ENCODE measurements at places on chromosomes 11 and 22.

DNA sequence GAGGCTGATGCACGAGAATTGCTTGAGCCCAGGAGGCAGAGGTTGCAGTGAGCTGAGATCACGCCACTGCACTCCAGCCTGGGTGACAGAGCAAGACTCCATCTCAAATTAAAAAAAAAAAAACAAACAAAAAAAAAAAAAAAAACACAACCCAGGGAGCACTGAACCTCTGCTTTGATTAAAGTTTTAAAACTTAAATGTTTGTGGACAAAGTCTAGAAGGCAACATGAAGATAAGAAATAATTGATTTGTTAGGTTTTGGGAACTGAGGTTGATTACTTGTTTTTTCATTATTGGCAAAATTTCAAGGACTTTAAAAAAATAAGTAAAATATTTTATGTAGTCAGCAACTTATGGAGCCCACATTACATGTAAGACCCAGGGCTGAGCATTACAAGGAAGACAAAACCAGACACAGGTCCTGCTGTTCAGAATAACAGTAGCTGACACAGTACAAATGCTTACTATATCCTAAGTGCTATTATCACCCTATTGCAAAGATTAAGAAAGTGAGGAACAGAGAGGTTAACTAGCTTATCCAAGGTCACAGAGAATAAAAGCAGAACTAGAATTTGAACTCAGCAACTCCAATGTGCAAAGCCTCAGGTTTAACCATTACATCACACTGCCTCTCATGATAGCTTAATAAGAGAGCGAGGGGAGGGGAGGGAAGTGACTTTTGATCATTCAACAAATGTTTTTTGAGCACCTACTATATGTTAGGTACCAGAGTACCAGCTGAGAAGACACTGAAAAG is 2.3 kb upstream of the CRY2 start:
- peak; percentile 18 for DNase-seq

DNA sequence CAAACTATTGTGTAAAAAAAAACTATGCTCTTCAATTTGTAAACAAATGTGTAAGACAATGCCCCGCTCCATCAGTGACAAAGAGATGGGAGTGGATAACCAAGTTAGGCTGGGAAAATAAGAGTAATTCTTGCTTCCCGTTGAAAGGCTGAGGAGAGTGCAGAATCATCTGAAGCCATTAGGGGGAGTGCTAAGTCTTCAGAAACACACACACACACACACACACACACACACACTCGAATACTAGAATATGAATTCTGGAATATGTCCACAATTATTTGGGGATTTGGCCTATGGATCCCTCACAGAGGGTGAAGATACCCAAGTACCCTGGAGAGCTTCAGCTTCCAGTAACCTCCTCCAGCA is 27.8 kb upstream of the ROBO3 start:
- DNase-seq = peak; percentile 89

DNA sequence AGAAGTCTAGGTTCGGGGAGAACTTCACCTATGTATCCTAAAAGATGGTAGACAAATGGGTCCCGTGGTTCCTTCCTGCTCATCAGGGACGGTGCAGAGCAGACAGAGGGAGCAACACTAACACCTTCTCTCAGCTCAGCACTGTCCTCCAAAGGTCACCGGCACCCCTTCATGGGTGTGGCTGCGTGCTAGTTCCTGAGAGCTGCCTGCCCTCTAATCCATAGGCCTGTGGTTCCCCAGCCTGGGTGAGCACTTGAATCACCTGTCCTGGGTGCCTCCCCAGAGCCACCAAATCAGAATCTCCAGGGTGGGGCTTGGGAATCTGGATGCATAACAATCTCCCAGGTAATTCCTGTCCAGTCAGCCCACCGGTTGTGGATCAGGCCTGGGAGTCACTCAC is 113.9 kb upstream of the TMEM45B start:
- DNase-seq = no peak

DNA sequence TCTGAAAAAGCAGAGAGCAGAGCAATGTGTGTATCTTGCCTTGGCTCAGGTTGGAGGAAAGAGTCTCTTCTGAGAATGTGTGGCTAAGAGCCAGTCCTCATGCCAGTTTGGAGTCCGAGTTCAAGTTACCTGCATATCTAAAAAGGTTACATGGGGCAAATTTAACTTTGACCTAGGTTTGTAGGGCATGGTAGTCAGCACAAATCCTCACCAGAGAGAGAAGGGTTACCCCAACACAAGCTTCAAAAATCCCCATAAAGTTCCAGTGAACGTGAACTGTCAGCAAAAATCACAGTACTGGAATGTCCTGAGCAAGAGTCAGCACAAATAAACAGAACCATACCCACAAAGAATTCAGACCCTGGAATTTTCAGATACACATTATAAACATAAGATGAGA is 13.8 kb downstream of the SDHD start:
- no peak for DNase-seq

GRCh38 chr11:41237382-41237781 is 222.1 kb downstream of the LRRC4C start:
- DNase-seq = no peak

GRCh38 chr11:6237761-6238302 is 1.1 kb upstream of the CNGA4 start:
- DNase-seq = peak; percentile 11

GRCh38 chr11:17887779-17888178 is 125.1 kb downstream of the SERGEF start:
- DNase-seq = no peak

GRCh38 chr11:69947793-69948255 is 128.6 kb upstream of the FGF3 start:
- no peak for DNase-seq

- DNase-seq = no peak
Measured at GRCh38 chr11:71186806-71187205, 65.6 kb downstream of the SHANK2 start.

GRCh38 chr11:26830218-26830617 is 108.4 kb upstream of the SLC5A12 start:
- DNase-seq = no peak

- DNase-seq = no peak
Measured at GRCh38 chr11:131739243-131739882, 368.9 kb downstream of the NTM start.

- no peak for DNase-seq
Measured at GRCh38 chr11:17513853-17514252, 30.4 kb downstream of the USH1C start.

GRCh38 chr22:19214078-19214473 is 35.5 kb upstream of the SLC25A1 start:
- DNase-seq = no peak

DNA sequence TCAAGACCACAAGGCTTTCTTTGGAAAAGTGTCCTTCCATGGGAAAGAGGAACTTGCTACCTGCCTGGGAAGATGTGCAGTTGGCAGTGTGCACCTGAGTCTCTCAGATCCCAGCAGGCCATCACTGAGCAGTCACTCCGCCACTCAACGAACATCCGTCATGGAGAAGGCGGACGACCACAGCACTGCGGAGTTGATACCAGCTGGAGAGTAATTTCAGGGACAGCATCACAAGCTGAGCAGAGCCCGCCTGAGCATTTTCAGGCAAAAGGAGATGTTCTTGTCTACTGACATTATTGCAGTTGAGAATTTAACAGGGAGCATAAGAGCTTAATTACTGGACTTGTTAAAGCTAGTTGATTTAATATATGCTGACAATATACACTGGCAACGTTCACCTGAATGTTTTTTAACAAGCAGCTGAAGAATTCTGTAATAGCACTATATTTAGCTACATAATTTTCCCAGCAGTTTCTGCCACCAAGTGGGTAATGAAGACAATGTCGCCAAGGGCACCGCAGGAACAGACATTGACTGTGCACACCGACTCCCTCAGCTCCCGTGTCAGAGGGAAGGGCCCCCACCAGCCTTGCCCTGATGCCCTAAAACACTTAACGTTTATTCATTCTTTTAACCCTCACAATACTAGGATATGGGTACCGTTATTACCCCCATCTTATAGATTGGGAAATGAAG is 52.4 kb upstream of the ARFGAP3 start:
- DNase-seq = no peak
